ENCODE measurements at places on chromosomes 7 and 10.

- DNase-seq = no peak
Observed at GRCh38 chr10:115491526-115492140, 398.5 kb downstream of the ATRNL1 start.

DNA sequence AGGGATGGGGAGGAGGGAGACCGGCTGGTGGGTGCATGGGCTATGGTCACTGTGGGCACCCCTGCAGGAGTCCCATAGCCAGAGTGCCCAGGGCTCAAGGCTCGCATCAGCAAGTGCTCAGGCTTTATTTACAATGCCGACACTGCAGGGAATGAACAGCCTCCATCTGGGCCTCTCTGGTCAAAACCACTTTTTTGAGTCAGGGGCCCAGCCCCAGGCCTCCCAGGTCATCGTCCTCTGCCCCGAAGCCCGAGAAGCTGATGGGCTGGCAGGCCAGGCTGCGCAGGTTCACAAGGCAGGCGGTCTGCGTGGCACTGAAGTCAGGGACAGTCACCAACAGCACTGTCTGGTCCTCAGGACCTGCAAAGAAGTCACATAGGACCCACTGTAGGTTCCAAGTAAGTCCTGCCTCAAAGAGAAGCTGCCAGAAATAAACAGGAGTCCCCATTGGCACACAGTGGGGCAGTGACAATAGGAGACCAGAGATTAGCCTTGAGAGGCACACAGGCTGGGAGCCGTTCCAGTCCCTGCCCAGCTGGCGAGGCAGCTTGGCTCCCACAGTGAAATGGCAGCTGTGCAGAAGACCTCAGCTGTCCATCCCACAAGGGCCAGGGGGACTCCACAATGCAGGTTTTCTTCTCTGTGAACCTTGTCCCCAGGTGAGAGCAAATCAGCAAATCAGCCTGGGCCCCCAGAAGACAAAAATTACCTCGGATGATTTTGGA, 8.6 kb downstream of the POLD2 start:
- DNase-seq = no peak

- DNase-seq = no peak
Observed at GRCh38 chr10:28677888-28678686, 766 bp downstream of the BAMBI start.

GRCh38 chr7:90402785-90403173, 482 bp upstream of the CLDN12 start:
- DNase-seq = no peak

DNA sequence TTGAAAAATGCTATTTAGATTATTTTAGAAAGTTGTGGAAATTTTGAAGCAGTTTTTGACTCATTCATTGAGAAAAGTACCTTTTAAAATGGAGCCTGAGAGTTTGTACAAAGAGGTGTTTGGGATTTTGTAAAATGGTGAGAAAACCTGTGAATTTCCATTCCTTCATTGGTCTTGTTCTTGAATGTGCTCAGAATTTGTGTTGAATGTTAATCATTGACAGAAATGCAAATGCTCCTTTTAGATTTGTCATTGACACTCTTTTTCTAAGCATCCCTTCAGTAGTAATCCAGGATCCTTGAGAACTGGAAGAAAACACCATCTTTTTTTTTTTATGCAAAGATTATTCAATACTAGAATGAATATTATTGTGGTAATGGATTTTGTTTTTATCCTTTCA, 74.8 kb downstream of the LCOR start:
- DNase-seq = no peak

- DNase-seq = no peak
Observed at GRCh38 chr10:90920986-90921666, at the start of gene ANKRD1. Gene ANKRD1, minus strand, starts transcription at chr10:90921087. Its CDS starts 60 bp downstream, at chr10:90921027.

DNA sequence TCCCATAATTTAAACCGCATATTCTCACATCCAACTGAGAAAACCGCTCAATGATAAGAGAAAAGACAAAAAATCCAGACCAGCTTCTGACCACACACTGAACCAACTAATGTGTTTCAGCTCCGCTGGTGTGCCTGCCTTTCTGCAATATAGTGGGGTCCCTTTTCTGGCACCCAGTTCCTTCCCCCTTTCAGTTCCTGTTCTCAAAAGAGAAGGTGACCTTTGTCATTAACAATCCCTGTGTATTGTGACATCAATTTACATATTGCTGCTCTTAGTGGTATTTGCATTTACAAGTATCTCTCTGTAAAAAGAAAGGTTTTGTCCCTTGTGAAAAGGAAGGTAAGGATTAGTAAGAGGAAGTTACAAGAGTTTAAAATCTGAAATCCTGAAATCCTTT, 1.4 kb downstream of the PPP1R17 start:
- no peak for DNase-seq

GRCh38 chr10:32054094-32054493, 2.1 kb downstream of the KIF5B start:
- DNase-seq = no peak

- peak; percentile 85 for DNase-seq
Observed at GRCh38 chr7:7529328-7529727, 6.3 kb downstream of the COL28A1 start.

- no peak for DNase-seq
Observed at GRCh38 chr10:49448924-49449323, 53.0 kb upstream of the DRGX start.

DNA sequence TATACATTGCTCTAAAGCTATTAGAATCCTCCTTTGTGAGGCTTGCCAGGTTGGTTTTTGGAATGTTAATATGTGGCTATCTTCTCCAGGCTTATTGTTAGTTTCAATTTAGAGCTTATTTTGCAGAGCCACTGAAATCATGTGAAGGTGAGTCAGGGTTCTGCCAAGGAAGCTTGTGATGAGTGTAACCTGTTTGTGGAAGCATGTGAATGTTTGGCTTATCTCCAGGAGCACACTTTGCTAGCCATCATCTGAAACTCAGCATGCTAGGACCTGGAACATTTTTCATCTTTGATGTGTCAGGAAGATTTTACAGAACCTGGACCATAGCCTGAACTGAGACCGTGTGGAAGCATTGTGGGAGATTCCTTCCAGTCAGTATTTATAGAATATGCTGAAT, 197.3 kb downstream of the PPP1R9A start:
- no peak for DNase-seq

DNA sequence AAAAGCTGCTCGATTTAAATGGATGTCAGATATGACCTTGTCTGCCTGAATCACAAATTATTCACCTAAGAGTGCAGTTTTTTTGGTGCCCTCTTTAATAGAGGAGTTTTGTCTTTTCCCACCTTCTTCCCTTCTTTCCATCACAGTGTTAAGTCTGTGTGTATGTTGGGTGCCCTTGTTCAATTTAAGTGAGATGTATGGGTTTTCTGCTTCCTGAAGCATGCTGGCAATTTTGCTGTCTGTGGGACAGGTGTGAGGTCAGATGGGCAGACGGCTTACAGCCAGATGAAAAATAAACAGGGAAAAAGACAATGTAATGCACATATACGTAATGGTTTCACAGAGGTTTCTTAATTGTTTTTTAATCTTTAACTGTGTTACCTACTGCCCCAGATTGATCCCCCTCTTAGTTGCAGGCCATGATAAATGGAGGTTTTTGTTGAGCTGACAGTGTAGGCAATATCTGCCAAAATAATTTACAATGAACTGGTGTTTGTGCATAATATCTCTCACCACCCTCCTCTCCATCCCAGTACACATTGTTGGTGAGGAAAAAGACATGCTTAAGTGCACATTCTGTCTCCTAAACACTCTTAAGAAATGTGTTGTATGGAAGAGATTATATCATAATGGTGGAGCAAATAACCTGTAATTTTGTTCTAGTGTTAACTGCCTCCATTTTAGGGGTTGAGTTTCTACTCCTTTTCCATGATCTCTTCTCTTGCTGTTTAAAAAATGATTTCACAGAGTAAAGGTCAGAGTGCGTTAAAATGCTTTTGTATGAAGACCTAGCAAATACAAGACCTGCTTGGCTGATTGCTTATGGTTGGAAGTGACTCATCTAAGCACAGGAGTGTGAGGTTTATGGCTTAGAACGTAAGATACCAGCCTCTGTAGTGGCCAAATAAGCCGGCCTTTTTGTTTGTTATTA, 123.9 kb downstream of the LRRC4 start:
- no peak for DNase-seq

GRCh38 chr10:114911801-114912469, 26.1 kb upstream of the TRUB1 start:
- no peak for DNase-seq

- DNase-seq = no peak
Observed at GRCh38 chr7:33692956-33693355, 212.4 kb upstream of the BMPER start.

DNA sequence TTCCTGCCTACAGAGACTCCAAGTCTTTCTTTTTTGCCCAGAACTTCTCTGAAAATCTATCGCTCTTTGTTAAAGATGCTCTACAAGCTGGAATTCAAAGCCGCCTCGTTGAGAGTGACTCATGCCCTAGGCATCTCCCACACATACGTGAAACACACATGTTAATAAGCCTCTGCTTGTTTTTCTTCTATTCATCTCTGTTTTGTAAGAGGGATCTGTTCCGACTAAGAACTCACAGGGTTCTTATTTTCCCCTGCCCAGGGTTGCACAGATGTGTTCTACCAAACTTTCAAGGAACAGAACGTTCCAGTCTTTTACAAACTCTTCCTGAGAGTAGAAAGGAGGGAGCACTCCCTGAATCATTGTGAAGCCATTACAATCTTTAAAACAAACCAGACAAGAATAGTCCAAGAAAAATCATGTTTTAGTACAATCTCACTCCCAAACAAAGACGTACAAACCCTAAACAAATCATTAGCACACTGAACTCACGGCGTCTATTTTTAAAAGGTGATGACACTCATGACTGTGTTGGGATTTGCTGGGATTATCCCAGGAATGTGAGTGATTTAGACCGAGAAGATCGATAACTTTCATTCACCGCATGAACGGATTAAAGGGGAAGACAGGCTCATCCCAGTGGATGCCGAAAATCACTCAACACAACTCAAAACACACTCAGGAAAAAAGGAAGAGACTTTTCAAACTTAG, 55.3 kb upstream of the INPP5A start:
- DNase-seq = no peak

DNA sequence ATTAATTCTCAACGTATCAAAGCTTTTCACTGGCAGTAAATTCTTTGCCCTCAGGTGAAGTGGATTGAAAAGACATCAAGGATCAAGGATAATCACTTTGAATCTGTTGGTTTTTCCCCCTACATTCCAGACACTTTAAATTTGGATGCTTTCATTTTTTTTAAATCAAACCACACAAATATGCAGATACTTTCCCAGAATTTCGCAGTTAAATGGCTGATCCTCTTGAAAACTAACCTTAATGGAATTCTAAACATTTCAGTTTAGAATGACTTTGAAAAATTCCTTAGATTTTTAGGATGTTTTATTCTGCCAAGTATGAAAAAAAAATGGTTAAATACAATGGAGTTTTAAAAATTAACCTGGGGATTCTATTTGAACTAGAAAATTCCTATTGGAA, 325.9 kb downstream of the GFRA1 start:
- no peak for DNase-seq

GRCh38 chr10:77279207-77279606, 358.4 kb downstream of the KCNMA1 start:
- DNase-seq = no peak

GRCh38 chr10:3790272-3790671, 5.3 kb upstream of the KLF6 start:
- DNase-seq = no peak

- DNase-seq = no peak
Observed at GRCh38 chr7:116573541-116573940, 48.7 kb downstream of the CAV1 start.
